ENCODE measurements at places on chromosomes 13 and 19.

GRCh38 chr13:95228130-95228529 is 73.1 kb downstream of the ABCC4 start:
- DNase-seq, result no peak

- DNase-seq, result no peak
These were observed 49.4 kb downstream of the KLF2 start for GRCh38 chr19:16373989-16374388.

DNA sequence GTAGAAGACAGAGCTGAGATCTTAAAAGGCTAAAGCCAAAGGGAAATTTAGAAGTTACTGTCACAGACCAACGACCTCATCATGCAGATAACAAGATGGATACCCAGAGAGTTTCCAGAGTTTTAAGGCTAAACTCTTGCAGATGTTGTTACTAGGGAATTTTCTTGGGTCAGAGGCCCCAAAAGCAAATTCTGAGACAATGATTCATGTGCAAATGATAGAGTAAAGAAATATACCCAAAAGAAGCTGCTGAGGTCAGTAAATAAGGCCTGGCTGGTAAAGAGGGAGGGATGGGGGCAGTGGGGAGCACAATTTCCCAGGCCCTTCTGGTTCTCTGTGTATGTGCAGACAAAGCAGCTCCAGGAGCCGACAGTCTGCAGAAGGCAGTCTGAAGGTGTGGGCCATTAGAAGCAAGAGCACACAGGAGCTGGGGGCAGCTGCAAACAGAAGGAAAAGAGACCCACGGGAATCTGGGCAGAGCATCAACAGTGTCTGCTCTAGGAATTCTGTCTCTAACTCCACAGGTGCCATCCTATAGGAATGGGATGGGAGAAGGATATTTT is 330.8 kb downstream of the TBC1D4 start:
- no peak for DNase-seq

DNA sequence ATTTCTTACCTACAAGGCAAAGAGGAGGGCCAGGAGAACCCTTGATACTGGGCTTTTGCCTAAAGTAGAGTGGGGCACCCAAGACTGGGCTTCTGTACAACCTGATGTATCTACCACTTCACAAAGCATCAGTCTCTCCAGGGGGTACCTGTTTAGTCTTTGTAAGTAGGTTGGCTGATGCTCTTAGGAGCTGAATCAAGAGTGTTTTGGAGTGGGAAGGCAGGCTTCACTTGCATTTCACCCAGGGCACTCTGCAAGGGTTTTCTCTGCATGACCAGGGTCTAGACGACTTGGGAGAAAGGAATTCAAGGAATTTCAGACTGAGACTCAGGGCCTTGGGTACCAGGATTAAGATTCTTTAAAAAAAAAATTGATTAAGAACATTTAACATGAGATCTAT is 361.5 kb downstream of the RFC3 start:
- DNase-seq, result no peak

- no peak for DNase-seq
These were observed 4.5 kb downstream of the MZF1 start for GRCh38 chr19:58568453-58569130.

- no peak for DNase-seq
These were observed 8.7 kb upstream of the ZNF444 start for GRCh38 chr19:56132316-56132822.

GRCh38 chr19:5627395-5627904 is 4.6 kb downstream of the SAFB start:
- DNase-seq, result no peak

DNA sequence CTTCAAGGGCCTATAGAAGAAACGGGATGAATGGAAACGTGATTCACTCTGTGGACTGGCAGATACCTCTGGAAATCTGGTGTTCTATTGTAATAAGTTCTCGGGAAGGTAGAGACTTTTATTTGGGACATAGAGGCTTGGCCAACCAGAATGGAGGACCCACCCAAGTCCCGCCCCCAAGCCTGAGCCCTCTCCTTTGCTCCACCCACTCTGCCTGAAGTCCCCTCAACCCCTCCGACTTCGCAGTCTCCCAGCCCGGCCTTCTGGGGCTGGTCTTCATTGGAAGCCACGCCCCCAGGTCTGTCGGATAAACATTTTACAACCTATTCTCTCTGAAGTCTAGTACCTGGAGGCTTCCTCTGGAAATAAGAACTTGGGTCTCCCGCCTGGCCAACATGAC is 16.9 kb downstream of the FBXL12 start:
- no peak for DNase-seq

- no peak for DNase-seq
These were observed 2890.6 kb downstream of the PCDH9 start for GRCh38 chr13:64339373-64340063.

GRCh38 chr13:45788011-45788410 is 63.5 kb downstream of the SIAH3 start:
- DNase-seq, result no peak

Data from hematopoietic multipotent progenitor cell (in vitro differentiated cells).